Body of pancreas (tissue), 4 donors: ENCODE measurements at places on chromosomes 6 and 20.

GRCh38 chr6:52390361-52390727 lies 28.4 kb downstream of the PAQR8 start:
- peak; percentile 17 for DNase-seq

GRCh38 chr6:158764183-158764849 lies 54.9 kb downstream of the EZR start:
- no peak for DNase-seq

GRCh38 chr20:23415959-23416583 lies 5.2 kb downstream of the NAPB start:
- DNase-seq = no peak

- no peak for DNase-seq
Observed at GRCh38 chr20:11905460-11906179, 12.1 kb upstream of the BTBD3 start.

DNA sequence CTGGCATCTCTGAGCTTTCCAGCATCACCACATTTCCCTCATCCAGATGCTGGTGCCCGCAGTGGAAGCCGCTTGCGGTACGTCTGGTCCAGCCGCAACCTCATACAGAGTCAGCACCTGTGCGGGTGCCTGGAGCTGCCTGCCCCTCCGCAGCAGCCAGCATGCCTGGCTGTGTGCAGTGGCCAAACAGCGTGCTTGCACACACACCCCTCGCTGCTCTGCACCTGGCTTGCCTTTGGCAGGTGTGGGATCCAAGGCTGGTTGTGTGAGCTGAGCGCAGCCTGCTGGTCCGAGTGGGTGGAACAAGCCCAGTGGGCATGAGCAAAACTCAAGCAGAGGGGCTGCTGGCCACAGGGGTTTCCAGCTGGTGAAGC lies 3.1 kb upstream of the HINT3 start:
- DNase-seq = peak; percentile 73

DNA sequence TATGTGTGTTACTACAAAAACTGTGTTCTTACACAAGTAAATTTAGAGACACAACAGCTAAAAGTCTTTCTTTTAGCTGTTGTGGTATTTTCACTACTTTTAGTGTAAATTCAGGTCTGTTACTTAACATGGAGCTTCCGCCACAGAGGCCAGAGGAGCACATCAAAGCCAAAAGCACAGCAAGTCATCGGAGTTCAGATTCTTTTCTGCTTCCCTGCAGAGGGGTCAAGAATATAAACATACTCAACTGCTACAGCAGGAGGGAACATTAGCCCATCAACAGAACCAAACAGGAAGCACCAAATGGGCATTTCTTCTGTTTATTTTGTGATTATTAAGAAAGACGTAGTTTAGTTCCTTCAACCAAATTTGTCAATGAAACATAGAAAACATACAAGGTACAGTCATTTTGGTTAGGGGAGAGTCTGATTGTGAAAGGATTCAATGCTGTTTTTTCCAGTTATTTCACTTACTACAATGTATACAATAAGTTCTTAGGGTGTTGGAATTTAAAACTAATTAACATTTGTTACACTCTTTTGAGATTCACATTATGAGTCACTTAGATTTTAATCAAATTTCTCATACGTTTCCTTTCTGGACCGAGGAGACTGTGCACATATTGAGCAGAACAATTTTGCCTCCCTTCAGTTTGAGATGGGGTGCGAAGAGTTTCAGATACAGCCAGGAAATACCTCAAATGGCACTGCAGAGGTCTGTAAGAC lies 42.8 kb upstream of the DSE start:
- no peak for DNase-seq

DNA sequence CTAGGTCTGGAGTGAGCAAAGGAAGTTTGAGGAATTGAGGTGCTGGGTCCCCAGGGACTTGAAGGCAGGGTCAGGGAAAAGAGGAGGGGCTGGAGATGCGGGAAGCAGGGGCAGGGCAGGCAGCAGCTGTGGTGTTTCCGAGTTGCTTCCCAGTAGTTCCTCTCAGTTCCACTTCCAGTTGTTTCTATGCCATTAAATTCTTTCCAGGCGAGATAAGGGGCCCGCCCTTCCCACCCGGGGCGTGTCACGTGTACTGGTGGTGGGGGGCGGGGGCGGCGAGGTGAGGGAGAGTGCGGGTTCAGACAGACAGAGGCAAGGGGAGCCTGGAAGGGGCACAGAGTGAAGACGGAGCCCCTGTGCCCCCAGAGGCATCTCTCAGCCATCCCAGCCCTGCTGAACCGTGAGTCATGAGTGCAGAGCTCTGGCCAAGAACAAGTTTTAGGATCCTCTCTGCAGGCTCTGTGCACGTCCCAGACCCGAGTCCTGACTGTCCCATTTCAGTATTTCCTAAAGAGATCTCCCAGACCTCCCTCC lies 977 bp downstream of the TNXB start:
- DNase-seq = peak; percentile 29

GRCh38 chr6:16139556-16139955 lies 10.7 kb downstream of the MYLIP start:
- DNase-seq = no peak

- DNase-seq = no peak
Observed at GRCh38 chr6:134680433-134680832, 269.5 kb downstream of the ALDH8A1 start.

GRCh38 chr6:163369628-163370365 lies 44.7 kb upstream of the QKI start:
- DNase-seq = no peak

DNA sequence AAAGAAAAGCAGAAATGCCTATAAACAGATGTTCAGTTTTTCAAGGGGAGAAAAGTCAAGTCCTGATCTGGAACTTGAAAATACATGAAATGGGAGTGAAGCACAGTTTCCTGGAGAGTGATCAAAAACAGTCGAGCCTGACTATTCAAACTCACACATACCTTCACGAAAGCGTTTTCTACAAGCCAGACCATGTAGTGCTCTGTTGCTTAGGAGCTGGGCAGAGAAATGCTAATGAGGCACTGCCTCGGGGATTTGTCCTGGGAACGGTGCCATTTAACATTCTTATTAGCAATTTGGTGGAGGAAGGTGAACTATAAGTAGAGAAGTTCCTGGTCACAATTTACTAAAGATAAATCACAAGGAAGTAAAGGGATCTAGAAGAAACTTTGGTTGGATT lies 5.9 kb downstream of the NHSL1 start:
- DNase-seq = peak; percentile 52

DNA sequence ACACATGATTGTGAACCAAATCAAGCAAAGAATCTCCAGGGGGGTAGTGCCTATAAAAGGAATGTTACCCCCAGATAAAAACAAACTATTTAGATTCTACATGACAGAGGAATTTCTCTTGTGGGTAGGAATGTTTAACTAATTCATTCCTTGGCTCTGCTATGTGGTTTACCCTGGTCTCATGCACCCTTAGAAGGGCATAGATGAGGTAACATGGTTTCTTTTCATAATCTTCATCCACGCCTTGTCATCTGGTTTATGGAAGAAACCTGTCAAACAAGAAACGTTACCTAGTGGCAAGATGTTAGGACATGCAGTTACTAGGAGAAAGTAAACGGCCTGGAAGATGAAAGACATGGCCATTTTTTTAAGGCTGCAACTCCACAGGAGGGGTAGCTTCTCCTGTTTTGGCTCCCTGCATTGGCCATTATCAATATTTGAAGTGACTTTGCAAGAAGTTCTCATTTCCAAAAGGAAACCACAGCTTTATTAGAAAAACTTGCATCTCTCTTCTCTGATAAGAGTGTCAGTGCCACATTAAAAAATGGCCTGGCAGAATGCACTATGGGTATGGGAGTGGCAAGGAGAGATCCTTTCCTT lies 45.5 kb downstream of the STX11 start:
- no peak for DNase-seq

DNA sequence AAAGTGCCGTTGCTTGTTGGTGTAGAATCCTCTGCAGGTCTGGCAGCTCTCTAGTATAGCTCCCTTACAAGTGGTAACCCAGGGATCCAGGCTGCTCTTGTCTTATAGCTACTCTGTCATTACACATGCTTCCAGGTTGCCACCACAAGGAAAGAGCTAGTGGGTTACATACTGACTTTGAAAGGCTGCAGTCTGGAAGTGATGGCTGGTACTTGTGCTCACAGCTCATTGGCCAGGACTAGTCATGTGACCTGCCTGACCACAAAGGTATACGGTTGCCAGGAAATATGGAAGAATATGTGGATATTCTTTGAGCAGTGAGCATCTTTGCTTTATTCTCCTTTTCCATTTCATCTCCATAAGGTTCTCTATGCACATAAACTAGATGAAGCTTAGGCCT lies 46.0 kb downstream of the RREB1 start:
- no peak for DNase-seq

DNA sequence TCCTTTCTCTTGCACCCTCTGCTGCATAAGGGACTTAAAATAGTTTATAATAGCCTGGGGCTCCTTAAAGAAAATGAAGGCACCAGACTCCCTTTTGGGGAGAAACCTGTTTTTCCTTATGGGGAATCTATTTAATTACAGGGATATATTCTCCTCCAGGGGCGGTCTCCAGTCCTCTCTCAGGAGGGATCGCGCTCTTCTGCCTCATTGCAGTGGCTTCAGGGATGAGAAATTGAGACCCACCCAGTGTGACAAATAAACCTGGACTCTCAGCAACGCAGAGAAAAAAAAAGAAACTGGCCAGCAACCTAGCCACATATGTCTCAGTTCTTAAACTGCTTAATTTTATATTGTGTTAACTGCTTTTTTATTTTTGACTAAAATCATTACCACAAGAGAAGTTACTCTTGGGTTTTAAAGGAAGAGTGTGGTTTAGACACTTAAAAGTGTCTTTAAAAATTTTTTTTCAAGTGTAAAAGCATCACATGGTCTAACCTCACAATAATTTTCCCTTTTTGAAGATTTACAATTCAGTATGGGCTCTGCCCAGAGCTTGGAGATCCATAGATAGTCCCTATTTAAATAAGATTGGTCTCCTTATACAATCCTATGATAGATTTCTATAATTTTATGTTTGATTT lies 11.7 kb upstream of the GOPC start:
- no peak for DNase-seq

GRCh38 chr6:168039849-168040248 lies 39.2 kb downstream of the FRMD1 start:
- no peak for DNase-seq

DNA sequence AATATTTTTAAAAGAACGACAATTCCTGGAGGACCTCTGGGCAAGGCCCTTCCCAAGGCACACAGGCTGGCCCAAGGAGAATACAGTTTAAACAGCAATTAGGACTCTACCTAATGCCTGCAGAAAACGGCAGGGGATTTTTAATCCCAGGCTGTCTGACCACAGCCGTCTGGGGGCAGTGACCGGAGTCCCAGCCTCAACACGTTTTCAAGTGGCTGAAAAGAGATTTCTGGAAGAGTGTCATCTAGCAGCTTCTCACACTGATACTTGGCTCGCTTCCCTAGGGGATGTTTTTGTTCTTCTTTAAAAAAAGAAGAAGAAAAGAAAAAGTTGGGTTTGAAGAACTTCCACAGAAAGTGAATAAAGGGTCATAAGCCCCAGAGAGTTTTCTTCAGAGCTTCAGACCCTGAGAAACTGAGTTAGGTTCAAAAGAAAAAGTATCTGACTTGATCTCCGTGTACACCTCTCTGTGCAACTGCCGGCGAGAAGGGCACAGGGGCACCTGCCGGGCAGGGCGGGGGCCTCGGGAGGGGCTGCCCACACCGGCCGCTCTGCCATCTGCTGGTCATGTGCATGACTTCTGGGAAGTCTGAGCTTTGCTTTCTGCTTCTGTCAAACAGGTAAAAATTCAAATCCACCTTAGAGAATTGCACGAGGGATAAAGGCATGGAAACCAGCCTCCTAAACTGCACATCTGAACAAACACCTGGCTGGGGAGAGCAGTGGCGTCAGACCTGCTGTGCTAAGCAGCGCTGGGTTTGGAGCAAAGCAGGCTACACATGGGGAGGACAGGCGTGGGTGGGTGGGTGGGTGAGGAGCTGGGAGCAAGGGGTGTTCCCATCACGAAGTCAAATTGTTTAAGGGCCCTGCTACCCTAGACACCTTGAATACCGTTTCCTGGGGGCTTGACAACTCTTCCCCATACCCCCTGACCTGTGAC lies 33.0 kb downstream of the RRBP1 start:
- DNase-seq = peak; percentile 72

DNA sequence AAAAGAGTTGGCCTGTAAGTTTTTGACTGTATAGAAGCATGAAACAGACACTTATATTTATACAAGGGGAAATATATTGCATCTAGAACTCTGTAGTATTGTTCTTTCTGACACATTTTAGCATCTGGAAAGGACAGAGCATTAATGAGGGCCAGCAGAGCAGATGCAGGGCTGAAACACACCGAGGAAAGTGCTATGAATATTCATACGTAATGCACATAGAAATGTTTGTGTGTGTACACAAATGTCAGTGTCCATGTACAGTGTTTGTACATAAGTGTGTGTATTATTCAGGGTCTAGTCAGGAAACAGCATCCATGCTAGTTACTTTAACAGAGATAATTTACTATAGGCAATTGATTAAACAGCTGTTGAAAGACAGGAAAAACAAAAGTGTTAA lies 146.5 kb upstream of the DTNBP1 start:
- no peak for DNase-seq
